ENCODE measurements at places on chromosomes 7 and 10.

- no peak for DNase-seq
Measured at GRCh38 chr10:486666-487322, 202.7 kb downstream of the DIP2C start.

- DNase-seq, result no peak
Measured at GRCh38 chr10:133131053-133131452, 29.0 kb upstream of the KNDC1 start.

GRCh38 chr10:30709229-30709628 lies 79.7 kb upstream of the LYZL2 start:
- no peak for DNase-seq

GRCh38 chr10:52965938-52966401 lies 193.4 kb upstream of the MBL2 start:
- no peak for DNase-seq

GRCh38 chr7:40622941-40623501 lies 488.2 kb downstream of the SUGCT start:
- no peak for DNase-seq

- DNase-seq, result no peak
Measured at GRCh38 chr10:59587083-59587755, 122.4 kb downstream of the SLC16A9 start.
